ENCODE measurements at places on chromosomes 13 and 19. TPM values are rescaled to one million over a fixed set of nuclear protein-coding genes. Genes with fewer than 3 reads are reported as not detected.

MLLT1 gene
- total RNA-seq: 25.9 TPM

TRIM28 gene
- total RNA-seq: 886 TPM

GIPC3 gene
- total RNA-seq: not detected

KIRREL2 gene
- 0.08 TPM for total RNA-seq

TRPC4 gene
- 6.5 TPM for total RNA-seq

IZUMO1 gene
- total RNA-seq: not detected

SMAD9 gene
- total RNA-seq: 0.49 TPM

PSG7 gene
- total RNA-seq: not detected
